ENCODE measurements at places on chromosomes 5 and 9.
A peak's percentile ranks its signal among the peaks of the same experiment; 100 is the strongest.

DNA sequence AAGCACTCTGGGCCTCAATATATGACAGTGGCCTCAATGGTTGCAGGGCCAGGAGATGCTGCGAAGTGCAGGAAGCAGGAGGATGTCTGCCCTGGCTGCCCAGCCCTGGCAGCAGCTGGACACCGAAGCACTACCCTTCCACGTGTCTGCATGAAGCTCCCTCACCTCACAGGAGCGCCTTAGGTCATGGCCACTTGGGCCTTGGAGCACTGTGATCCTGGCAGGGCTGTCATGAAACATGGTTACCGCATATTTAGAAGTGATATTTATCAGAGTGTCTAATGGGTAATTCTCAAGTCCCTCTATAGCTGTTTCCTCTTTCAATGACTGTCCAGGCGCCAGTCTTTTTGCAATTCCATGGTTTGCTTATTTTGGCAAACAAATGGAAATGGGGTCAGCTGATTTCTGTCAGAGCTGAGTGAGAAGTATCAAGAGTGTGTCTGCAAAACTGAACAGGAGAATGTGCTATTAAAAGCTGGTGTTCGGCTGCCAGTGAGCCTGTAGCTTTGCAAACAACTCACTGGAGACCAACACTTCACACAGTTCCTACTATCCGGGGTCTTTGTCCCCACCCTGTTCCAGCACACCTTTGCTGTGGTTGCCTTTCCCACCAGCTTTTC is 285.9 kb downstream of the KIF4B start:
- DNase-seq: no peak

- no peak for DNase-seq
These were observed 1.4 kb downstream of the PROP1 start for GRCh38 chr5:177994561-177995190.

GRCh38 chr5:144481861-144482260 is 311.2 kb downstream of the KCTD16 start:
- no peak for DNase-seq

GRCh38 chr5:83281176-83281575 is 190.4 kb upstream of the VCAN start:
- no peak for DNase-seq

DNA sequence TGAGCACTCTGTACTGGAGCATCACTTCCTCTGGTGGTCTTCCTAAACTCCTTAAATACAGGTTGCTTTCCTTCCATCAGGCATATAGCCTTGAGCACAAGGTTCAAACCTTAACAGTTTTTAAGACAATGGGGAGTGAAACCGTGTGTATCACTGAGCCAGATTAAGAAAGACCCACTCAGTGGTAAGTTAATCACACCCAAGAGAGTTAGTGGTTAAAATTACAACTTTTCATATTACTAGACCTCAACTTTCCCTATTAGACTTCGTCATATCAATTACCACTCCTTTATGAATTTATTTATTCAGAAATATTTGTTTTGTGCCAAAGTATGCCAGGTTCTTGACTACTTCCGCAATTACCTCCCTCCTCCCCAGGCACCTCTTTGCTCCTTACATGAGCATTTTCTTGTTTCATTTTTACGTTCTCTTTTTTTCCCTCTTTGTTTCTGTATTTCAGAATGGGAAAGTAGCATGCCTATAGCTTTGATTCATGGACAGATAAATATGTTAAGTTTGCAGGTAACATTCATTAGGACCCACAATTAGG is 351.0 kb downstream of the KIAA0825 start:
- DNase-seq: no peak

DNA sequence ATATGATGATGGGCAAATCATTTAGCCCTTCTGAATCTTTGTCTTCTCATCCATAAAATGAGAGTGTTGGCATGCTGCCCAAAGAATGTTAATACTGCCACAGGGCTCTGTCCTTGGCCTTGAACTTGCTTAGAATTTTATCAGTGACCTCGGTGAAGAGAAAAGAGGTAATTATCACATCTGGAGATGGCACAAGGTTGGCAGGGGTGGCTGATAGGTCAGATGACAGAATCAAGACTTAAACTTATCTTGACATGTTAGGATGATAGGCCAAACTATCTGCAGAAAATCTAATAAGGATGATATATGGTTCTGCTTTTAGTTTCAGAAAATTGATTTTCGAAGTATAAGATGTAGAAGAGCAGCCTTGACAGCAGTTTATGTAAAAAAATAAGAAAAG is 599.1 kb upstream of the CLINT1 start:
- DNase-seq: no peak

DNA sequence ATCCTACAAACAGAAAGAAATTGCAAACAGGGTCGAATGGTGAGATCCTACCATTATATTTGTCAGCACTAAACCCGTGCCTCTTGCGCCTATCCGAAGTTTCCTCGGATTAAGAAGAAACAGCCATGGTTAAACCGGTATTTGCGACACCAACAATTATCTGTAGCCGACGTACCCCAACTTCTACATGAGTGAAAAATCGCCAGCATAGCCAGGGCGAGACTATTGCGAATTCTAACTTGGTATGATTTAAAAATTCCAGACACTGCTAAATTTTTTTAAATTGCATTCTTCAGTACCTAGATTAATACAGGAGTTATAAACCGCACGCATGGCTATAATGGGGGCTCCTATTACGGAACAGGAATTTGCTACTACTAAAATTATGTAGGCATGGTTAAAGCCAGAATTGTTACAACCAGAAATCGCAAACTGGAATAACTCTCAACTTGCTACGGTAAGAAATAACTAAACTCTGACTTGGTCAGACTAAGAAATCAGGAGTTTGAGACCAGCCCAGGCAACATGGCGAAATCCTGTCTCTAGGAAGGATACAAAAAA is 25.3 kb upstream of the ANXA2R start:
- DNase-seq: no peak

- DNase-seq: no peak
These were observed 68.8 kb downstream of the ELL2 start for GRCh38 chr5:95892784-95893354.

- DNase-seq: no peak
These were observed 108.3 kb upstream of the LHFPL2 start for GRCh38 chr5:78756858-78757257.

GRCh38 chr5:108753877-108754276 is 6.2 kb downstream of the FER start:
- no peak for DNase-seq

DNA sequence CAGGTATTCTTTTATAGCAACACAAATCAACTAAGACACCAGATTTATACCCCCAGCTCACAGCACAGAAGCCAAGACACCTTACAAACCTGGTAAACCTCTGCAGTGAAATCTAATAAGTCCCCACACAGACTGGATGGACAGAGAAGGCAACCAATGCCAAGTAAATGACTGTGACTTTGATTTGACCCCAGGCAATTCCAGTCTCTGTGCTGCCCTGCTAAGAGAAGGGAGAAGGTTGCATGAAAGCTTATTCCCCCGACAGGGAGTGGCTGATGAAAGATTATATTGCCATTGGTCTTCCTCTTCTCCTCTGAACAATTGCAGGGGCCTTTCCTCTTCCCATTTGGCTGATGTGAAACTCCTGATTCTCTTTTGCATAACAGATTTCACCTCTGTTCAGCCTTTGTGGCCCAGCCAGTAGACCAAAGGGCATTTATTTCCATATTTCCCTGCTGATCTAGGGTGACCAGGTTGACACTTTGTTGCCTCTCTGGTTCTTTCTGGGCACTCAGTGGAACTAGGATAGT is 107.6 kb downstream of the ADRB2 start:
- DNase-seq: no peak

DNA sequence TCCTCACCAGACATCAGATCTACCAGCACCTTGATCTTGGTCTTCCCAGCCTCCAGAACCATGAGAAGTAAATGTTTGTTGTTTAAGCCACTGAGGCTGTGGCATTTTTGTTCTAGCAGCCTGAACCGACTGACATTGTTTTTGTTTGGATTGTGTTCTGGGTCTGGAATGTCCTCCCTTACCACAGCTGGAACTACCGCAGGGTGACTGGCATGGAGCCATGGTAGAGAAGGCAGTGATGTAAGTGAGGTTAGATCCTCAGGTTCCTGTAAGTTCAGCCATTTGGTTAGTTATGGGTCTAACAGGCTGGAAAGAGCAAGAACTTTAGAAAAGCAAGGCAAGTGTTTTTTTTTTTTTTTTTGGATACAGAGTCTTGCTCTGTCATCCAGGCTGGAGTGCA is 209.3 kb downstream of the DAB2IP start:
- peak; percentile 89 for DNase-seq

GRCh38 chr5:35815089-35815936 is 41.4 kb upstream of the IL7R start:
- DNase-seq: no peak

GRCh38 chr5:177478711-177479646 is 5.5 kb upstream of the DBN1 start:
- no peak for DNase-seq

DNA sequence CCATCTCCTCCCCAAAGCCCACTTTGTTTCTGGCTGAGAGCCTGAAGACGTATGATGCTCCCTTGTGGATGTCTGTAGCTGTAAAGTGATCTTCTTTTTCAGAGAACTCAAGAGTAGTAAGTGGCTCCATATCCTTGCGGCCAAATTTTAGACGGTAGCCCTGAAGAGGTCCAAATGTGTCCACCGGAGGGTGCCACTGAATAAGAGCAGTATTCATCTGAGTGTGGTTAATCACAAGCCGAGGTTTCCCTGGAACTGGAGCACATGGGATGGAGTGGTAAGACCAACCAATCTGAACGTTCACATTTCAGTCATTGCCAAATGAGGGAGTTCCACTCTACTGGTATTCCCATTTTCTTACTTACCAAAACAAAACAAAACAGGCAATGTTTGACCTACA is 686.5 kb upstream of the DMAC1 start:
- DNase-seq: no peak

GRCh38 chr9:101275769-101276250 is 109.0 kb downstream of the BAAT start:
- DNase-seq: no peak

DNA sequence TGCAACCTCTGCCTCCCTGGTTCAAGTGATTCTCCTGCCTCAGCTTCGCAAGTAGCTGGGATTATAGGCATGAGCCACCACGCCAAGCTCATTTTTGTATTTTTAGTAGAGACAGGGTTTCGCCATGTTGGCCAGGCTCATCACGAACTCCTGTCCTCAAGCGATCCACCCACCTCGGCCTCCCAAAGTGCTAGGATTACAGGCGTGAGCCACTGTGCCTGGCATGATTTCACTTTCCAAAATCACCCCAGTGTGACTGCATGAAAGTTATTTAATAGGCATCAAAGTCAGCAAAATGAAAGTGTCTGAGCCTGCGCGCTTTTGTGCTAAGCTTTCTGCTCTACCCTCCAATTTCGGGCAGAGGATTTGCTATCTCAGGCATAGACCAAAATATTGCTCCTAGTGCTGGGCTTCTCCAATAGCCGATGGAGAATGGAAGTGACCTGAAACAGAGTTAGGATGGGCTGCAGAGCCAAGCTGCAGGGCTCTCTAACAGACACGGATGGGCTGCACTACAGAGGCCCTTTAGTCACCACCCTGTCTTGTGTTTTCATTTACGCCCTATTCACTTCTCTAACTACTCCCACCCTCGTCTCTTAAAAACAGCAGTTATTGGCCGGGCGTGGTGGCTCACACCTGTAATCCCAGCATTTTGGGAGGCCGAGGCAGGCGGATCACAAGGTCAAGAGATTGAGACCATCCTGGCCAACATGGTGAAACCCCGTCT is 44.3 kb downstream of the RETREG1 start:
- no peak for DNase-seq

GRCh38 chr5:313265-313664 is 8.2 kb upstream of the AHRR start:
- DNase-seq: no peak

DNA sequence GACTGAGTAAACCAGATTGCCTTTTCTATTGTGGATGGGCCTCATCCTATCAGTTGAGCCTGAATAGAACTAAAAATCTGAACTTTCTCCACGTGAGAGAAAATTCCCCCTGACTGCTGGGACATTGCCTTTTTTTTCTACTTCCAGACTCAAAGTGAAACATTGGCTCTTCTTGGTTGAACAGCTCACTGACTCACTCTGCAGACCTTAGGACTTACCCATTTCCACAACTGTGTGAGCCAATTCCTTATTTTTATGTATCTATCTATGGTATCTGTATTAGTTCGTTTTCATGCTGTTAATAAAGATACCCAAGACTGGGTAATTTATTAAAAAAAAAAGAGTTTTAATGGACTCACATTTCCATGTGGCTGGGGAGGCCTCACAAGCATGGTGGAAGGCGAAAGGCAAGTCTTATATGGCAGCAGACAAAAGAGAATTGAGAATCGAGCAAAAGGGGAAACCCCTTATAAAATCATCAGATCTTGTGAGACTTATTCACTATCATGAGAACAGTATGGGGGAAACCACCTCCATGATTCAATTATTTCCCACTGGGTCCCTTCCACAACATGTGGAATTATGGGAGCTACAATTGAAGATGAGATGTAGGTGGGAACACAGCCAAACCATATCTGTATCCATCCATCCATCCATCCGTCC is 306.7 kb upstream of the SLC24A2 start:
- no peak for DNase-seq

- no peak for DNase-seq
These were observed 4.8 kb downstream of the DNAJB5 start for GRCh38 chr9:34994260-34994899.
